ENCODE measurements at places on chromosomes 7 and 10. TPM values are rescaled to one million over a fixed set of nuclear protein-coding genes. Genes with fewer than 3 reads are reported as not detected.

GDF2 gene
- not detected for total RNA-seq

PNLIPRP3 gene
- total RNA-seq: not detected

RAPGEF5 gene
- 140 TPM for total RNA-seq

GRID2IP gene
- total RNA-seq: not detected

AGMO gene
- not detected for total RNA-seq

TSPAN12 gene
- total RNA-seq: 21.5 TPM

MCM10 gene
- total RNA-seq: 26.1 TPM

CYP3A4 gene
- not detected for total RNA-seq

LIPM gene
- not detected for total RNA-seq

PLAC9 gene
- total RNA-seq: 4.9 TPM

MAT1A gene
- not detected for total RNA-seq

URGCP gene
- 16.0 TPM for total RNA-seq

TCAF2 gene
- 31.0 TPM for total RNA-seq

OR2A5 gene
- not detected for total RNA-seq

UCMA gene
- total RNA-seq: not detected

PLAU gene
- total RNA-seq: 26.0 TPM

CPA2 gene
- total RNA-seq: not detected

PTN gene
- 0.27 TPM for total RNA-seq

MDH2 gene
- total RNA-seq: 58.4 TPM

ELFN1 gene
- 0.53 TPM for total RNA-seq

CTAGE15 gene
- not detected for total RNA-seq

CALHM3 gene
- total RNA-seq: not detected

LEP gene
- total RNA-seq: not detected

C10orf53 gene
- not detected for total RNA-seq

NEUROG3 gene
- total RNA-seq: not detected

NKX2-3 gene
- total RNA-seq: 2.4 TPM

SEMA4G gene
- total RNA-seq: 1.6 TPM

PTTG1IP2 gene
- not detected for total RNA-seq

ACTL6B gene
- total RNA-seq: not detected

FAM25C gene
- total RNA-seq: not detected

TMEM196 gene
- total RNA-seq: not detected

HMX2 gene
- total RNA-seq: not detected

Data from thoracic aorta endothelial cell (primary cell).